Left lobe of liver (tissue), 2 donors: ENCODE measurements at places on chromosomes 4 and X. TPM values are rescaled to one million over a fixed set of nuclear protein-coding genes. Genes with fewer than 3 reads are reported as not detected.

KCNIP4 gene
- total RNA-seq, result not detected

CT47C1 gene
- not detected for total RNA-seq

EOLA1 gene
- total RNA-seq, result 13.5 TPM

MAGEA12 gene
- not detected for total RNA-seq

MMRN1 gene
- total RNA-seq, result 5.0 TPM

BBS12 gene
- 0.55 TPM for total RNA-seq

DNA sequence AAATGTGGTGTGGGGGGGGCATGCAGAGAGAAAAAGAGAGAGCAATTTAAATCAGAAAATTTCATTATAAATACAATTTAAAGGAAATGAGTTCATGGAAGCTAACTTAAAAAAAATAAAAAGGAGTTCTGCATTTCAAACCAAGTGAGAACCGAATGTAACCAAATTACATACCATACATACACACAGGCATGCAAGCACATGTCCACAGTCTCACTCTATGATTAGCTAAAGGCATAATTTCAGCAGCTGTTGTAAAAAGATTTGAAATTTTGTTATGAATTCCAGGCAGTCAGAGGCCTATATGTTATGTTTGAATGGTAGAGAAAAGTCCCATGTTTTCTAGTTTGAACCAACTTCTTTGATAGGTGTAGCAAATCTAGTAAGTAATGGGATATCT is 611.6 kb upstream of the ADGRL3 start:
- DNase-seq, result no peak

DNA sequence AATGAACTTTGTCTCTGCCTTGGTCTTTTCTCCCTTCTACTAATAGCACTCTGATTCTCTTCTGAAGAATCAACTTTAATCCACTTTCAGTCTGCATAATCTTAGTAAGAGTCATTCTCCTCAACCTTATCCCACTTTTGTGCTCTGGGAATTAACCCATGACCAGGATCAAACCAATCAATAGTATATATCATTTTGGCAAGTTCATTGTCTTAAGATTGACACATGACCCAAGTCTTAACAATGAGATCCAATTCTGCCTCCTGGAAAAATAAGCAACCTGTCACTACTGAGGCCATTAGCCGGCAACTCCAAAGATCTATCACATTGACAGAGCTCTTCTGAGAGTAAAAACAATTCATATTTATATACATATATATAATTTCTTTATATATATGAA is 1358.4 kb upstream of the ADGRL3 start:
- DNase-seq, result no peak

GRCh38 chr4:183940864-183941263 is 35.8 kb downstream of the STOX2 start:
- DNase-seq, result no peak

- no peak for DNase-seq
Observed at GRCh38 chrX:46209768-46210167, 335.5 kb downstream of the ZNF674 start.

- DNase-seq, result no peak
Observed at GRCh38 chr4:106034220-106034619, 138.9 kb downstream of the NPNT start.

DNA sequence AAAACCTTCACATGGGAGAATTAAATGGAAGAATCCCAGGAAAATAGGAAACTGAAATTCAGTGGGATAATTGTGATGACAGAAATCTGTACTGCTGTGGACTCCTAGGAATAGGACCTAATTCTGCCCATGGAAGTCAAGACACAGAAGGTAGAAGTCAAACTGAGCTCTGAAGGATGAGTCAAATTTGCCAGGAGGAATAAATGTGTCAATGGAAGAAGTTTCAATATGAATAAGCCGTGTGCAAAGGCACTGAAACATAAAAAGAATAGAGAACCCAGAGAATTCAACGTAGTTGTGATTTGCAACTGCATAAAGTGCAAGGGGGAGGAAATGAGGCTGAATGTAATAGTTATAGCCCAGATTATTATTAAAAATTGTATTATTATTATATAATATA is 11.6 kb downstream of the ENAM start:
- no peak for DNase-seq

DNA sequence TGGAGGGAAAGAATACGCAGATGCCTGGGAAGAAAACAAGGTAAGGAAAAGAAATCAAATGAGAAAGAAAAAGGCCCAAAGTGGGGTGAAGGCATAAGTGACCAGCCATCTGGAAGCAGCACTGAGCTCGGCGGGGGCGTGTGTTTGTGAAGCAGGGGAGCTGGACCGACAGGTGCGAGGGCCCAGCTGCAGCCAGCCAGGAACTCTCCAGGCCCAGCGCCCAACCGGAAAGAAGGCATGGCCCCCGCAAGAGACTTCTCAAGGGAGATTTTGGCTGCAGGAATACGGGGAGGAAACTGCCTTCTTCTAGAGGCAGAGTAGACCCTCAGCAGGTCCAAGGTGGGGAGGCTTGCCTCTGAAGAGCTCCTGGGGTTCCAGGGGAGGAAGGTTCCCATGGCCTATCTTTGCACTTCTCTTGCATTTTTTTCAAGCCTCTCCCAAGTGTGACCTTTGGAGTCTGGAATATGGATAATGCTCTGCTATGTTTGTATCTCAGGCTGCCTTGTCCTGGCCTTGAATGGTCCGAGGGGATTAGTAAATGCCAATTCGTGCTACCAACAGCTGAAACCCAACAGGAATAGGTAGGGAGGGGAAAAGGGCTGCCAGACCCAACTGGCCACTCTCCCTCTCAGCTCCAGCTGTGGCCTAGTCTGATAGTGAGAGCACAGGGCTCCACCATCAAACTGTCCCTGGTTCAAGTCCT is 10.8 kb upstream of the CITED1 start:
- DNase-seq, result no peak

DNA sequence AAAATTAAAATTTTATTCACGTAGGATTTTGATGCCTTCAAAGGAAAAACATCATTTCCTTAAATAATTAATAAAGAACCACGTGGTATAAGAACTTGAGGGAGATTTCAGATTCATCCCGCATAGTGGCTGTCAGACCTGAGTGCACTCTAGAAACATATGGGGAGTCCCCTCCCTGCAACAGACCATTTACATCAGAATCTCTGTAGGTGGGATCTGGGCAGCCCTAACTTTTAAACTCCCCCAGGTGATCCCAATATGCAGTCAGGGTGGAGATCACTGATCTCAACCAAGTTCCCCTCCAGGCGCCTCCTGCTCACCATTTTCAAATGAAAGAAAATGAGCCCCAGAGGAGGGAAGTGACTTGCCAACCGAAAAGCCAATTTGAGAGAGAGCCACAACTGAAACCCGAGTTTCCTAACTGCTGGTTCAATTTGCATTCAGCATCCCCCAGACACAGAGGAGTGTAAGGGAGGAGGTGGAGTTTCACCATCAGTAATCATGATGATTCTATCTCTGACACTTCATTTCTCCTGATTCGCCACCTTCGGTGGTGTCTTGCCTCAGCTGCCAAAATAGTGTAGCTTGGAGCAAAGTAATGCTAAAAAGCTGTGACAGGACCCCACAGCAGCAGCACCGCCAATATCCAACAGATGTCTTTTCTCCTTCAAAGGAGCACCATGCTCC is 11.4 kb downstream of the RNF150 start:
- no peak for DNase-seq

- peak; percentile 26 for DNase-seq
Observed at GRCh38 chrX:926070-926469, 286.4 kb downstream of the CRLF2 start.

DNA sequence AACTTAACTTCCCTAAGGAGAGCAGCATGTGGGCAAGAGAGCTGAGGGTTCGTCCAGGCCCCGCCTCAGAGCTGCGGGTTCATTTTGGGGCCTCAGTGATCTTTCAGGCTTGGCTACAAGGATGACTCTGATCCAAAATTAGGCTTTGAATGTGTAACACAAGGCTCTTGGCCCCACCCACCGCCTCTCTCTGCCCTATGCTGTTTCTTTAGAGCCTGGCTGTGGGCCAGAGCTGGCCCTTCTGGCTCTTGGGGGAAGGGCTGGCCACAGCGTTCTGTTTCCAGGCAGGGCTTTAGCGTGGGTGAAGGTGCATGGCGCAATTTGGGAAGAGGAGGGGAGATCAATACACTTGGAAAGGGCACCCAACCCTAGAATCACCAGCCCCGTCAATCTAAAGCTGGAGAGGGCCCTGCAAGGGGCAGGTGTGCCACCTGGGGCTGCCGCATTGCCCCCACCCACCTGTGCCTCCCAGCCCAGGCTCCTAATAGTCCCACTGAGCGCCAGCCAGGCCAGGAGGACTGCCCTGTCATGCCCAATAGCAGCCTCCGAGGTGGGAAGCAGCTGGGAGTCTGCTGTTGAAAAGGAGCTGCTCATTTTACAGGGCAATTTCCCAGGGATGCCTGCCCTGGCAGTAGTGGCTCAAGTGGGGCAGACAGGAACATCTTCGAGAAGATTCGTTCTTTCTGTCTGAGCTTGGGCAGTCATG is 84.5 kb upstream of the MAML3 start:
- peak; percentile 98 for DNase-seq

GRCh38 chr4:181078196-181078595 is 1165.0 kb upstream of the TENM3 start:
- DNase-seq, result no peak

DNA sequence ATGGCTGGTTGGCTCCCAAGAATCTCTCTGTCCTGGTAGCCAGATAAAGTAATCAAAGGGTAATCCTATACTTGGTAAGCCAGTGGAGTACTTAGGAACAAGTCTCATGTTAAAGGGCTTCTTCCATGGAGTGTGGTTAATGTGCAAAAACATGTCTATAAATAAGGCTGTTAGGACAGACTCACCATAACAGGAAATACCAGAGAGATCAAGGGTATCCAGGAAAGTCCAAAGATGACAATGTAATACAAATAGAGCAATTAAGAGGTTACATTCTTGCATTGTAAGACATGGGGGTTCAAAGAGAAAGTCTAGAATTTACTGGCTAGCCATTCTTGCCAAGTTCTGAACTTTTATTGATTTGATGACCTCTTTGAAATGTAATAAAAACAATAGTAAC is 61.9 kb upstream of the ZCCHC13 start:
- DNase-seq, result no peak

DNA sequence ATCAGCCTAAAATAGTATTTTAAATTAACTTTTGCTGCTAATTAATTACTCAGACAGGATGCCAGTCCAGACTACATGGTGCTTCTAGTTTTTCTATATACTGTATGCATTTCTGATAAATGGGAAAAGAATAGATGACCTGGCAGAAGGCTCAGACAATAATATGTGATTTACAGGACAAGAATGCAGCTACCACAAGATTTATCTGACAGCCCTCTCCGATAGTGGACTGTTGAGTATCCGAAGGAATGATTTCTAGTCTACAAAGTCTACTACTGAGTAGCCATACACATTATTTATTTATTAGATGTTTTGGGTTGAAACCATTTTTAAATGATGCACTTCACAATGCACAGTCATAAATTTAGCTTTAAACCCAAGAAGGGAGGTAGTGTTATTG is 212.8 kb downstream of the MAB21L2 start:
- no peak for DNase-seq

DNA sequence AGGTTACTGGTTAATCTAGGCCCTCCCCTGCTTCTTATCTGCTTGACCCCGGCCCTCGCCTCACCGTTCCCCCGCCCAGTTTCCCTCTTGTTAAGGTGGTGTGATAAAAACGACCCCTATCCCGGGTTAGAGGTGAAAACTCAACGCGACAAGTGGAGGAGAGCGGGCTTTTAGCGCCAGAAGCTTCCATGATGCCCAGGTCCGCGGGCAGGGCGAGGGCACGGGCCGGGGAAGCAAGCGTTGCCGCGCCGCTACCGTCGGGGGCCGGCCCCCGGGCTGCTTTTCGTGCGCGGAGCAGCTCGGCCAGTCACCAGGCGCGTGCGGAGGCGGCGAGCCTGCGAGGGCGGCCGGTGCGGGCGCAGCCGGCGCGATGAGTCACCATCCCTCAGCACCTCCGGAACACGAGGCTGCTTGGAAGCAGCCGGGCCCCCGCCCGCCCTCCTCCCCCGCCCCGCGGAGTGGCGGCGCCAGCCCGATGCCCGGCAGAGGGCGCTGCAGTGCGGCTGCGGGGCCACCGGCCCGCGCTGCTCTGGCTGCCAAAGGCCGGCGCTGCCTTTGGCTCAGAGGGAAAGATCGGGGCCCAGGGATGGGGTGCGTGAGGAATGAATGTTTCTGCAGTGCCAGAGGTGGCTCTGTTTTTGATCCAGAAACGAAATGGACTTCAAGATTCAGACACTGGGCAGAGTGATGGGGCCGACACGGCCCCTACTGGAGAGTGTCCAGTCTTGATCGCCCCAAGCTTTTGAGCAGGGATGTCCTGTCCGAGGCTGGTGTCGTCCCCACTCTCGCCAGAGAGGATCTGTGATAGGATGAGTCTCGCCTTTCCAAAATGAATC is 107.8 kb downstream of the NHSL2 start:
- peak; percentile 73 for DNase-seq

- DNase-seq, result no peak
Observed at GRCh38 chr4:3676907-3677747, 89.1 kb upstream of the ADRA2C start.
